ENCODE measurements at places on chromosomes 2 and 18.

DNA sequence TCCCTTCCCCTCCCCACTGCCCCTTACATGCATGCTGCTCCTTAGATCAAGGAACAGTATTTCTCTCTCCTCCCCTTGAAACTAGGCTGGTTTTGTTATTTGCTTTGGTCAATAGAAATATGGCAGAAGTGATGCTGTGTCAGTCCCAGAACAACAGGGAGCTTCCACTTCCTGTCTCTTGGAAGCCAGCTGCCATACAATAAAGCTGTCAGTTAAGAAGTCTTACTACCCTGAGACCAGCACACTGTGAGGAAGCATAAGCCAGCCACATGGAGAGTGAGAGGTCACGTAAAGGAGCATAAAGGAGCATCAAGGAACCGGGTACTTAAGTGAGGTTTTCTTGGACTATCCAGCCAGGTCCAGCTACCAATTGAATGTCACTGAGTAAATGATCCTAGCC is 126.6 kb downstream of the NOL4 start:
- DNase-seq, result no peak

- DNase-seq, result no peak
These were observed 7.4 kb upstream of the VRK2 start for GRCh38 chr2:58039170-58039611.

DNA sequence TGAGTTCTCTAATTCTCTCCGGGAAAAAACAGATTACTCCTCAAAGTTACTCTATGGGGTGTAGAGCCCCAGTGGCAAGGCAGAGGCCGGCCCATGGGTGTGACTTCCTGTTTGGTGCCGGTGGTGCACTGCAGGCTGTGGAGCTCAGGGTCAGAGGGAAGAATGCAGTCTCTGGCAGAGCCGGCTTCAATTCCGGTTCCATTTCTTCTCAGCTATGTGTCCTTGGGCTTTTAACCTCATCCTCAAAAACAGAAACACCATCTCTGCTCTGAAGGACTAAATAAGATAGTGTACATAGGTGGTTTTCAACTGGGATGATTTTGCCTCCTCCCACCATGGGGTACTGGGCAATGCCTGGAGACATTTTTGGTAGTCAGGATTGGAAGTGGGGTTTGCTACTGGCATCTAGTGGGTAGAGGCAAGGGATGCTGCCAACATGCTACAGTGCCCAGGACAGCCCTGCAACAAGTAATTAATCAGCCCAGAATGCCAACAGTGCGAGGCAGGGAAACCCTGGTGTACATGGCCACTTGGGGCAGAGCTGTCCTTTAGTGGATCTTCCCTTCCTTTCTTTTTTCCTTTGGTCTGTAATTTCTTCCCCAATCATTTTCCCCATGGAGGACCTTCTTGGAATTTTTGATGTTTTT is 81.2 kb downstream of the INSIG2 start:
- DNase-seq, result no peak

DNA sequence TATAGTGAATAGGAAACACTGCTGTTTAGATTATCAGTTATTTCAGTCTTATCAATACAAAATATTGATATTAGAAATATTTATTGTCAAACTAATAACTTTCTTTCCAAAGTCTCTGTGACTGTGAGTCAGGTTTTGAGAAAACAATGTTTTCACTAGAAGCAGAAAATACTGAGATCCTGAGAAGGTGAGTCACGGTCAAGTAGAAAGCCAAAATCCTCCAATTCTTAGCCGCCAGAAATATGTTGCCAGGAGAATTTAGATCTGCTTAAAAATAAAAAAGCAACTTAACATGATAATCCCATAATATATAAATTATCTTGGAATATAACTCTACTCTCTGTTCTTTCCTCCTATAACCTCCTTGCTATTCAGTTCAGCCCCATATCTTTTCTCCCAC is 181.9 kb upstream of the NRXN1 start:
- no peak for DNase-seq

- DNase-seq, result no peak
These were observed 5.6 kb downstream of the NMUR1 start for GRCh38 chr2:231524477-231525247.

DNA sequence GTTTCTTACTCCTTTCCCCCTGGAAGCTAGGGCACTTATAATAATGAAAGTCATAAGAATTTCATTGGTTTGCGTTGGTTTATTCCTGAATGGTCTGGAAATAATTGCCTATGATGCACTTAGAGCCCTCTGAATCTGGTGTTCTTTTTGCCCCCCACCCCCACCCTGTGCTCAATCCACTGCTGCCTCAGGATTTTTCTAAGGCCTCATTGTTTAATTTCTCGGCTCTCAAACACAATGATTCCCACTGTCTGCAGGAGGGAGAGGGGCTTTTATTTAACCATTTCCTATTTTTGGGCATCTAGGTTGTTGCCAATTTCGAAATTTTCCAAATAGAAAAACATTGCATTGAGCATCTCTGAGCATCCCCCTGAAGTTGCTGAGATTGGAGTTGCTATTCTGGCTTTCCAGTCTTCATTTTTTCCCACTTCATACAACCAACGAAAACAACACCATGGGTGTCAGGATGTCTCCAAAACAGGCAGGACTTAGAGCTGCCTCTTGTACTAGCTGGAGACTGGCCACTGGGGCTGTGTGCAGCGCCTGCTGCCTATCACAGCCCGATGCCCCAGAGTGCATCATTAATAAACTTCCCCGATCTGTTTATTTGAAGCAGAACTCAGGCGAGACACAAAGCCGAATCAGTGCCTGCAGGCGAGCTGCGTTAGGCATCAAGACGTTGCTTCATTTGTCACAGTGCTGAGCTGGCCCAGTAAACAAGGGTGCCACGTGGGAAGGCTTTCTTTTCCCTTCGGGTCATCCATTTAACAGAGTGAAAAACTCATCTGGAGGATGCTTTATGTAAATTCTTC is 1.8 kb upstream of the PCARE start:
- peak; percentile 46 for DNase-seq

DNA sequence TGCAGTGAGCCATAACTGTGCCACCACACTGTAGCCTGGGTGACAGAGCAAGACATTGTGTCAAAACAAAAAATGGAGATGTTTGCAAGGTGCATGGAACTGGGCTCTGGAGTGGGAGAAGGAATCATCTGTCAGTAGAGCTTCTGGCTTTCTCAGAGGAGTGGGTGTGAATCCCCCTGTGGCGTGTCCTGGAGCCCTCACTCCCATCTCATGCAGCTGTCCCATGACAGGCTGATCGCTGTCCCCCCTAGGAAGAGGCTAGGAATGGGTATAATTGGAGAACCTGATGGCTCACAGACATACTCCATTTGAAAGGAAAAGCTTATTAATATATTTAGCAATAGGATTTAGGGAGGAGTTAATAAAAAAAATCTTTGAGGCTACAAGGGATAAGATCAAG is 125.8 kb upstream of the EPB41L3 start:
- no peak for DNase-seq

DNA sequence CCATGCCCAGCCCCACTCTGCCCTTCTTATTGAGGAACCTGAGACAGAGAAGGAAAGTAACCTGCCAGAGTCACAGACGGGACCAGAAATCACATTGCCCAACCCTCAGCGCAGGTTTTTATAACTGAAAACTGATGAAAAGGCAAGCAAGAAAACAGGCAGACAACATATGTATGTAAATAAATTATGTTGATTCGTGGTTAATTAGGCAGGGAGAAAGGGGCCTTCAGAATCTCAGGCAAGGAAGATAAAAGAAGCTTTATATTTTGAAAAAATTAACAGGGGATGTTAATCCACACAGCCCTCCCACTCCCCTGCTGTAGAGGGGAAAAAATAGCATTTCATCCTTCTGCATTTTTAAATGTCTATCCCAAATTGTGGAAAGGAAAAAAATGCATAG is 378.5 kb downstream of the PIK3C3 start:
- no peak for DNase-seq

DNA sequence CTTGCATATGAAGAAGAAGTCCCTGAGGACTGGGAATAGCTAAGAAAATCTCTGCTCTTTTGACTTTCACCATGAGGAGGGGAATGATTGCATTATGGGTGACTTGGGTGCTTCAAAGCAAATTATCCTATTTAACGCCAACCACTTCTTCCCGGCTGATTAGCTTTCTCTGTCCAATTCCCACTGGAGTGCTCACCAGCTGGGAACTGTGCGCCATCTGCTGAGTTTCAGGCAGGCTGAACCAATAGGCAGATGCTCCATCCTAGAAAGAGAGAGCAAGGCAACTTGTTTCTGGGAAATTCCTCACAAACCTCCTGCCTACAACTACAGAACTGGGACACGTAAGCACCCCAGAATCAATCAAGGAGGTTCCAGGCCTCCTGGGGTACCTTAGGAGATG is 49.4 kb downstream of the POLE4 start:
- peak; percentile 18 for DNase-seq

DNA sequence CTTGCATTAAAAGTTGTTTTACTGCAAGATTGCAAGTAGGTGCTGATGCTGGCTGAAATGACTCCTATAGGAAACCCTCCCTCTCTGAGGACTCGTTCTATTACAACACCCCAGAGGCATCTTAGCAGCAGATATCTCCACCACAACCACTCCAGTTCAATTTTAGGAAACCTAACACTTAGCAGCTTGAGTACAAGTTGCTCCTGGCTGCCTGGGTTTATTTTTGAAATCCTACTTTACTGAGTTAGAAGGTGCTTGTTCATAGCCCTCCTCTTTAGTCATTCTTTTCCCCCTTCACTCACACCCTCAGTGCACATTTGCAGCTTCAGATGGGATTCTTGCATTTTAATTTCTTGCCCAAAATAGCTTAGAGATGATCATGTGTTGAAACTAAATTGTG is 111.5 kb downstream of the MTCL1 start:
- DNase-seq, result no peak

GRCh38 chr18:76467371-76468190 is 27.5 kb downstream of the ZNF516 start:
- no peak for DNase-seq

DNA sequence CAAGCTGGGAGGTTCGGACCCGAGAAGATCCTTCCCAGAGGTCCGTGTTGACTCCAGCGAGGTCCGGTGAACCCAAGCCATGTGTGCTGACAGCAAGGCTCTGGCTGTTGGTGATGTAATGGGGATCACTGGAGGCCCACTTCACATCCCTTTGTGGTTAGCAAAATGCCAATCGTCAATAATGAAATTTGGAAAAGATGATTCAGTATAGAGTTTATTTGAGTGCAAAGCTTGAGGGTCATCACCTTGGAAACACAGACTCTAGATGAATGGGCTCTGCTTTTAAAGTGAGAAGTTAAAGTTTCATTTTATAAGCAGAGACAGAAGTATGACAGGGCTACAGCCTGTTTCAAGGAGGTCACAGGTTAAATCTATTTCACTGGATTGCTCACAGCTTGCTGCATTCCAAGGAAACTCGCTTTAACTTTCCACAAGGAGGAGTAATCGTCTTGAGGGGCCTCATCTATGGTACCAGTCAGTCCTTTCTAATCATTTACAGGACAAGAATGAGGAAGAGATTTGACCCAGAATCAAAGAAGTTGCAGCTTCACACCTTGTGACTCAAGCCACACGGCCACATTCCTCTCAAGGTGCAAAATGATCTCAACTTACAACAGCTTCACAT is 140.5 kb downstream of the TPO start:
- DNase-seq, result no peak

DNA sequence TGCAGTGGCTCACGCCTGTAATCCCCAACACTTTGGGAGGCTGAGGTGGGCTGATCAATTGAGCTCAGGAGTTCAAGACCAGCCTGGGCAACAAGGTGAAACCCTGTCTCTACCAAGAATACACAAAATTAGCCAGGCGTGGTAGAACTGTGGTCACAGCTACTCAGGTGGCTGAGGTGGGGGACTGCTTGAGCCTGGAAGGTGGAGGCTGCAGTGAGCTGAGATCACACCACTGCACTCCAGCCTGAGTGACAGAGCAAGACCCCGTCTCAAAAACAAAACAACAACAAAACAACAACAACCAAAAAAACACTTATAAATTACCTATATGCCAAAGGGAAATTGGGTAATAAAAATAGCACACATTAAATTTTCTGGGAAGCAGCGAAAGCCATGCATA is 141.6 kb downstream of the HDAC4 start:
- DNase-seq, result no peak

DNA sequence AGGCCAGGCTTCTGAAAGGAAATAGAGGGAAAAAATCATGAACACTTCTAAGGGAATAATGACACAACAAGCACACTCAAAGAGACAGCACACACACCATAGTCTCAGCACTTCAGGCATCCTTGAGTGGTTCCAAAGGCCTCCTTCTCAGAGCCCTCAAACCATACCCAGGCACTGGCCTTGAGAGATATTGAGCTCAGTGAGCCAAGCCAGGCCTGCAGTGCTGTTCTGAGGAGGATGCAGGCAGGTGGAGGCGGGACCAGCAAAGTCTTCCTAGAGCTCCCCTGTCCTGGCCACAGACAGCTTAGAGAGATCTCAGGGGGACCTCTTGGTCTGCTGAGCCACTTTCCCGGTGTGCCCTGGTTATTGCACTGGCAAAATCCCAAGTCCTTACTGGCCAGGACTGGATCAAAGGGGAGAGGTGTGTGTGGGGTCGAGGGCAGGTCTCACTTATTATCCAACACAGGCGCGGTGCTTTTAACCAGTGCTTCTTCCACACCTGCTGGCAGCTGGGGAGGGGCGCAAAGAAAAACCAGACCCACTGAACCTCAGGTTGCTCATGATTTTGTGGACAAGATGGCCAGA is 86.8 kb upstream of the HAAO start:
- no peak for DNase-seq

DNA sequence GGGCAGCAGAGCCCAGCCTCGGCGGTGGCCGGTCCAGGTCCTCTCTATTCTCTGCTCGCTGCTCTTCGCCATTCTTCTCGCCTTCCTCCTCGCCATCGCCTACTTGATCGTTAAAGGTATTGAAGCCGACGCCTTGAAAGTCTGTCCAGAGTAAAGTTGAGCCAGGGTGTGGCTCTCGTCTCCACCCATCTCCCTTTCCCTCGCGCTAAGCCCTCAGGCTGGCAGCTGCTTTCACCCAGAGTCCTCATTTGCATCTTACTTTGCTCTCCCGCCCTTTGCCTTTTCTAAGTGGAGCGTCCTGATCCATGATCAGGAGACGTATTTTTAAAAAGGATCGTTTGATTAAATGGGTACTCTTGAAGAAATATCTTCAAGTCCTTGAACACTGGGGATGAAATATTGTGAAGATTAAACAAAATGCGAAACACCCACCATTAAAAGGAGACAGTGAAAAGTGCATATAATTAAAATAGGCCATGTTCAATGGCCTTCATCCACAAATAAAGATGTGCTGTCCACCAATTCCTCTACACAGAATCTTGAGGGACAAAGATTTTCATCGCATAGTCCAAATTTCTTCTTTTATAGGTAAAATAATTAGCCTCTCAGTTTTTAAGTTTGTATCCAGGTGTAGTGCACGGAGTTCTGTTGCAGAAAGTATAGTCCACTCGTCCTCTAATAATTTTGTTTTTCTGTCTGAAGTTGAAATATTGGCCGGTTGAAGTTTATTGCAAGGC is 657 bp downstream of the ARL6IP6 start:
- DNase-seq, result peak; percentile 89

DNA sequence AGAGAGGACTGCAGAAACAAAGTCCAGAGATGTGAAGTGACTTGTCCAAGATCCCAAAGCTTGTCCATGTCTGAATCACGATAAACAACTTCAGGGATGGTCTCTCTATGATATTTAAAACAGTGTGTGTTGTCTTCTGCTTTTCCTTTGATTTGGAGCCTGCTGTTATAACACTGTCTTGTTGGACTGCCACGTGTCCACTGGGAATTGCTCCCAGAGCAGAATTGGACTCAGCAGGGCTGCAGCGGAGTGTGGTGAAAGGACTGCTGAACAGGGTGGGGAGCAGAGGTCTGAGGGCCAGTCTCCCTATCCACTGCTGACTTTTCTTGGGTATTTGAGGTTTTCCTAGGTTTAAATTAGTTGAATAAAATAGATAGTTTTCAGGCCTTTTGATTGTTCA is 68.3 kb downstream of the IL1R2 start:
- DNase-seq, result no peak
